Fibroblast of the aortic adventitia (primary cell): ENCODE measurements at places on chromosomes 7 and 10. TPM values are rescaled to one million over a fixed set of nuclear protein-coding genes. Genes with fewer than 3 reads are reported as not detected.
A peak's percentile ranks its signal among the peaks of the same experiment; 100 is the strongest.

The CRHR2 gene
- total RNA-seq: not detected in 2 replicates

The DPP6 gene
- total RNA-seq: not detected in 2 replicates

The RNF133 gene
- total RNA-seq: 0.54 and 2.0 TPM in 2 replicates

The IKZF1 gene
- not detected in 2 replicates for total RNA-seq

The CYP2C19 gene
- not detected in 2 replicates for total RNA-seq

DNA sequence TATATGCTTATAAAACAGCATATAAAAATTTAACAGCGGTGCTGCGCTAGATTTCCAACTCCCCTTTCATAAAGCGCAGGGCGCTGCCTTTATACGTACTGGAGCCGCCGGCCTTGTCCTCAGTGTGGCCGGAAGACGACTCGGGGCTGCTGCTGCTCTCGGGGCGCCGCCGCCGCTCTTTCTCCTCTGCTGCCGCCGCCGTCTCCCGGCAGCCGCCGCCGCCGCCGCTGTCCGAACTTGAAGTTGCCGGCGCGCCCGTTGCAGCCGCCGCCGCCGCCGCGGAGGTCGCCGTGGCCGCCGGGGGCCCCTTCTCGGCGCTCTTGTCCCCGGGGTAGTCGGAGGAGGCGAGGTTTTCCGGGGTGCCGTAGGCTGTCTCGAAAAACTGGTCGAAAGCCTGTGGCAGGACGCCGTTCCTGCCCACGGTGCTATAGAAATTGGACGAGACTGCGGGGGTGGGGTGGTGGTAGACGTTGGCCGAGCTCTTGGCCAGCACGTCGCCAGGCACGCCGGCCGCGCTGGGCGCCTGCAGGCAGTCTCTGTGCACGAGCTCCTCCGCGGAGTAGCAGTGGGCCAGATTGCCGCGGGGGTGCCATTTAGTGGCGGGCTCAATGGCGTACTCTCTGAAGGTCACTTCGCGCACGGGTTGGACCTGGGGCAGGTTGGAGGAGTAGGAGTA lies 557 bp downstream of the HOXA11 start:
- DNase-seq: no peak

DNA sequence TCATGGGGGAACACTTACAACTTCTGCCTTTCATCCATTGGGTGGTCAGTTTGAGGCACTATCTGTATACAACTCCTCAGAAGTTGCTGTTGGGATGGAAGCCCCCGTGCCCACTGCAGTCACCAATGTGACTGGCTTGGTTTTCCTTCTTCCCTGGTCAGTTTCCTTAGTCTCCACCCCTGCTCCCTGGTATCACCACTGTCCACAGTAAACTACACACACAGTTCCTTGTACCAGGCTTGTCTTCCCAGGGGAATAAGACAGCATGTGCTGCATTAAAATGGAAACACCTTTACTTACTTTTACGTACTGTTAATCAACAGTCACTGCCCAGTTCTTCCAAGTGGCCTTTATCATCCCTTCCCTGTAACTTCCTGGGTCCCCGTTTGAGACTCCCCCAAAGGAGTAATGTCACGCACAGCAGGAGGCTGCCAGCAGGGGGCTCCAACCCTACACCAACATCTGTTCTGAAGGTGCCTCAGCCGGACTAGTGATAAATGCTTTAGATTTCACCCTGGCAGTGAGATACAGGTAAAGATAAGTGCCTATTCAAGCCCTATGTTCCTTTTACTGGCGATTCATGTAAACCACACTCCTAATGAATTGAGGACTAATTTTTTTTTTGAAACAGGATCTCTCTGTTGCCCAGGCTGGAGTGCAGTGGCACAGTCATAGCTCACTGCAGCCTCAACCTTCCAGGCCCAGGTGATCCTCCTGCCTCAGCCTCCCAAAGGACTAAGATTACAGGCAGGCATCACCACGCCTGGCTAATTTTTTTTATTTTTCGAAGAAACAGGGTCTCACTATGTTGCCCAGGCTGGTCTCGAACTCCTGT lies 45.3 kb upstream of the PIK3AP1 start:
- DNase-seq: peak; percentile 58

- DNase-seq: no peak
Observed at GRCh38 chr10:30734901-30735300, 105.3 kb upstream of the LYZL2 start.

- peak; percentile 46 for DNase-seq
Observed at GRCh38 chr7:94403546-94403945, 8.9 kb downstream of the COL1A2 start.

DNA sequence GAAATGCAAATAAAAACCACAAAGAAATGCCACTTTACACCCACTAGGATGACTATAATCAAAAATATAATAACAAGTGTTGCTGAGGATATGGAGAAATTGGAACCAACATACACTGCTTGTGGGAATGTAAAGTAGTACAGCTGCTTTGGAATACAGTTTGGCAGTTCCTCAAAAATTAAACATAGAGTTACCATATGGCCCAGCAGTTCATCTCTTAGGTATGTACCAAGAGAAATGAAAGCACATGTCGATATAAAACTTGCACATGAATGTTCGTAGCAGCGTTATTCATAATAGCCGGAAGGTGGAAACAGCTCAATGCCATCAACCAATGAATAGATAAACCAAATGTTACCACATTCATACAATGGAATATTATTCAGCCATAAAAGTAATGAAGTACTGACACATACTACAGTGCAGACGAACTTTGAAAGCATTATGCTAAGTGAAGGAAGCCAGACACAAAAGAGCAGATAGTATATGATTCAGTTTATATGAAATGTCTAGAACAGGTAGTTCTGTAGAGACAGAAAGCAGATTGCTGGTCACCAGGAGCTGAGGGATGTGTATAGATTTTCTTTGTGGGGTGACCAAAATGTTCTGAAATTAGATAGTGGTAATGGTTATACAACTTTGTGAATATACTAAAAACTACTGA lies 12.4 kb downstream of the BCAP29 start:
- DNase-seq: peak; percentile 56

DNA sequence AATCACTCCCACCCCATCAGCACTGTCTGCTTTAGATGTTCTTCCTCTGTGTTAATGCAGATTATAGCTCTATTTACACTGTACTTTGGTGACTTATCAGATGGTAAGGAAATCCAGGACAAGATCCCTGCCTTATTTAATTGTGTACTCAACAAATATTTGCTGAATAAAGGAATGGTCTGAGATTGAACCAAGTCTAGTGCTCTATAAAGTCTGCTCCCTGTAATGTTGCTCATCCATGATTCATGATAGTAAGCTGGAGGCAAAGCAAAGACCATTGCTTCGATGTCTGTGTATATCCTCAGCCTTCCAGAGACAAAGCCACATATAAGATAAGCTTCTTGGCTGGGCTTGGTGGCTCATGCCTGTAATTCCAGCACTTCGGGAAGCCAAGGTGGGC lies 33.5 kb downstream of the PLCE1 start:
- peak; percentile 56 for DNase-seq

DNA sequence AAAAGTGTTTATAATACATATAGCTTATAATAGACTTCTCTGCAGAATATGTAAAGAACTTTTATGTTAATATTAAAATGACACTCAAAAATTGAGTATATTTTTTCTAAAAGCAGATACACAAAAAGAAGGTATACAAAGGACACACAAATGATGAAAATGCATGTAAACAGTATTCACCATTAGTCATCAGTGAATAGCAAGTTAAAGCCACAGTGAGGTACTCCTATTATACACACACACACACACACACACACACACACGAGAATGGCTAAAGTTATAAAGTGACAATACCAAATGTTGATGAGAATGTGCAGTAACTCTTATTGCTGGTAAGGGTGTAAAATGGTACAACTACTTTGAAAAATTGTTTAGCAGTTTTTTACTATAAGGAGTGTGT lies 92.9 kb downstream of the ITGB1 start:
- no peak for DNase-seq

DNA sequence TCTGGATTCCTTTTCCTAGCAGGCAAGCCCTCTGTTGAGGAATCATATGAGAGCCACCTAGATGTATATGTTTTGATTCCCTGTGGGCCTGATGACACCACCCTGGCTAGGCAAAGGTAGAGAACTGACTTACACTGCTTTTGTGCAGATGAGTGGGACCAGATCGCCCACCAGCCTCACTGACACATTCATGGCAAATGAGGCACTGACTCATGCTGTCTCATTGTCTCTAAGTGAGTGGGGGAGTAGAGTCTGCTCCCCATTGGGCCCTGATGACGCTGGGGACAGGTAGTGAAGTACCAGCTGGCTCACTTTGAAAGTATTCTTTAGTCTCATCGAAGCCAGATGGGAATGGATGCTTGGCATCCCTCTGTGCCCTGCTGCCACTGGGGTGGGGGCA lies 326.3 kb downstream of the ABCA13 start:
- no peak for DNase-seq

- no peak for DNase-seq
Observed at GRCh38 chr7:72234086-72234485, 178.1 kb downstream of the CALN1 start.

GRCh38 chr7:101386558-101387231 lies 24.0 kb downstream of the COL26A1 start:
- DNase-seq: no peak

- no peak for DNase-seq
Observed at GRCh38 chr10:31209478-31209877, 109.5 kb upstream of the ZEB1 start.

- no peak for DNase-seq
Observed at GRCh38 chr10:21650353-21650752, 116.3 kb downstream of the MLLT10 start.

DNA sequence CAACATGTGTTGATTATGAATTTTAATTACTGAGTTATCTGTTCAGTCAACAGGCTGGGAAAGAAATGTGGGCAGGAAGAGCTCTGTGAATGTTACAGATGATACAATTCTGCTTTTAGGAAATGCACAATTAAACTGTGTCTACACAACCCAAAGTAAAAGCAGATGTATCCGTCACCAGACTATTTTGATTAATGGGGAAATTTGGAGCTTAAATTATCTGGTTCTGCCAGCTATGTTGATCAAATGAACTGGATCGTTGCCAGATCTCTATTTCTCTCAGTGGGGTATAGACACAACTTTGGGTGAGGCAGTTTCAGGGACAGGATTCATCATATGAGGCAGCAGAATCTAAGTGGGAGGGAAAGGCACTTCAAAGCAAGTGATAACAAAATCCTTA lies 136.5 kb downstream of the NEUROD6 start:
- DNase-seq: no peak
